ENCODE measurements at places on chromosomes 4 and X.

DNA sequence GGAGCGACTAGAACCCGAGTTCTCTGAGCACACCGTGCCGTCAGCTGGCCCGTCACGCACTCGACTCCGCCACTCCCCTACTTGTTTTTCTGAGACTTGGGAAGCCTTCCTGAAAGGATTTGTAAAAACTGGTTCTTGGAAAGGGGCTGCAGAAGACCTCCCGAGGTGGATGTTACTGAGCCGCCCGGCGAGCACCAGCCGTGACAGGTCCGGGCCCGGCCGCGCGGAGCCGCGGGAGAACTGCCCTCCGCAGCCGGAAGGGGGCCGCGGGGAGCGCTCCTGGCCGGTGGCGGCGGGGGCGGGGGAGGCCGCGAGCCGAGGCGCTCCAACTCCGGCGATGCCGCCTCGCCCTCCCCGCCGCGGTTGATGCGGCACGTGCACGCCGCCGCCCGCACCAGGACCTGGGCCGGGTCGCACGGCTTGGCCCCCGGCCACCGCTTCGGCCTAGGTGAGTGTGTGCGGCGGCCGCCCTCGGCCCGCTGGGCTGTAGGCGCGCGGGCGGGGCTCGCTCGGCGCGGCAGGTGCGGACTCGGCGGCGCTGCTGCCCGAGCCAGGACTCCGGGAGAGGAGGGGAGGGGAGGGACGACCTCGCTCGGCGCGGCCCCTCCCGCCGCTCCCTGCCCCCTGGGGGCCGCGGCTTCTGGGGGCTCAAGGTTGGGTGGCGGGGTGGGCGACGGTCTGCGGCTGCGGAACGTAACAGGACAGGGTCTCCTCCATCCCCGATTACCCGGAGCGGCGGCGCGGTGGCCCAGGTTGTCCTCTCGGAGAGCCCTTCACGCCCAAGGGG, 1.7 kb downstream of the SPRY1 start:
- DNase-seq: peak; percentile 92

- no peak for DNase-seq
Observed at GRCh38 chr4:73387552-73387951, 16.5 kb upstream of the ALB start.

DNA sequence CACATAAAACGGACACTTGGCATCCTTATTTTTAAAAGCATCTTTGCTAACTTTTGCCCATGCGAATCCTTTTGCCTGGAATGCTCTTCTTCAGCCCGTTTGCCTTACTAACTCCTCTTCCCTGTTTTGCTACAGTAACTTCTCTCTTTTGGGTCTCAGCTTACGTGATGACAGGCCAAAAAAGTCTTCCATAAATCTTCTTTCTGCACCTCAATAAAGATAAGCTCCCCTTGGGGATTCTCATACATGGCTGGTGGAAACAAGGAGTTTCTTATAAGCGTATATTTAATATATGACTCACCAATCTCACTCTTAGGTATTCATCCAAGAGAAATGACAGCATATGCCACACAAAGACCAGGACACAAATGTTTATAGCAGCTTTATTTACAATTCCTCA, 192.7 kb downstream of the RCHY1 start:
- no peak for DNase-seq

DNA sequence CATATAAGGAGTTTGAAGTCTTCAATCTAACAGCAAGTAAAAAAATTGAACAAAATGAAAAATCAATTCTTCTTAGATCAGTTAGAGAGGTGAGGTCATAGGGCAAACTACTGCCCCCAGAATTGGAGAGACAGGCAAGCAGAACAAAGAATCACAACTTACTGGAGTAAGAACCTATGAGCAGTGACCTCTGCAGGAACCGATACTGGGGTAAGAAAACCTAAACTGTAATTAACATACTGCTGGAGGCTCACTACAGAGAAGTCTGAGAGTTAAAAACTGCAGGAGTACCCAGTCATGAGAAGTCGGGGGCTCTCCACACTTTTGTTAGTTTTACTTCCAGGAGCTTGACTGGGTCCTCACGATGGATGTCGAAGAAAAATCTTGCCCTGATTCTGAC, 16.0 kb downstream of the CLDN22 start:
- no peak for DNase-seq

- DNase-seq: no peak
Observed at GRCh38 chr4:45349859-45350258, 623.5 kb upstream of the GNPDA2 start.

DNA sequence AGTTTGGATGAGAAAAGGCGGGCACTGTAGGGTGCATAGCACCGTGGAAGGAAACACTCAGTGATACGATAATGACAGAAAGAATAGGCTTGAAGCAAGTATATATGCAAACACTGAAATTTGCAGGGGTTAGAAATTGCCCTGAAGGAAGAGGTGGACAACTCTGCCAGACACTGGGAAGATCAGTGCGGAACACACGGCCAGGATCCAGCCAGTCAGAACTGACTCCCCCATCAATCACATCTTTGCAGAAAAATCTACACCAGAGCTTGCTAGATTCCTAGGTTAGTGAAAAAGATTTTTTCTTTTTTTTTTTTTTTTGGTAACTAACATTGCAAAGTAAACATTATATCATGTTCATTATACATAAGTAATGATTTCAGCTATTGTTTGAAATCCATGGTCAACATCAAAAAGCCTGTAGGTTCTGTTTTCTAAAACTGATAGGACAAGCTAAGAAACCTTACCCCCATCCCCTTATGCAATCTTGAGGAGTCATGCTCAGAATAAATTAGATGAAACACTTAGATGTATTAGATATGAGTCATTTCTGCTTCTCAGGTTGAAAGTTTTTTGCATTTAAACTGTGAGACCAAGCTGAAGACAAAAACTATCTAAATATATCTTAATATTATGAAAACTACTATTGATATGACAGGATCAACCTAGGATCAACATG, 38.9 kb downstream of the TRIML1 start:
- DNase-seq: no peak

- no peak for DNase-seq
Observed at GRCh38 chrX:139801397-139801813, 93.4 kb upstream of the MCF2 start.

DNA sequence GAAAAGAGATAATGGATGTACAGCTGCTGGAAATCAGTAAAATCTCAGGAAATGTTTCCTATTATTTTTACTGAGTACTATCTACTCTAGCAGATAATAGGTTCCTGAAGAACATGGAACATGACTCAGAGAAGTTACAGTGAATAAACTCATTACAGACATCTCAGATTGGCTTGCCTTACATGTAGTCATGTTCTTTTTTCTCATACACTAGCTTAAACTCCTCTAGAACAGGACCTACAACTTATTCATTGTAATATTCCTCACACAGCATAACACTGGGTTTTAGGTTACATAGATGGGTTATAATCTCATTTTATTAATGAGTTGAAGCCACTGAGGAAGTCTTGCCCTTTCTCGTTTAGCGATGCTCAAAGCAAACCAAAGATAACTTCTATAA, 86.9 kb upstream of the BMP2K start:
- no peak for DNase-seq

- no peak for DNase-seq
Observed at GRCh38 chr4:6419452-6420028, 52.9 kb downstream of the PPP2R2C start.

DNA sequence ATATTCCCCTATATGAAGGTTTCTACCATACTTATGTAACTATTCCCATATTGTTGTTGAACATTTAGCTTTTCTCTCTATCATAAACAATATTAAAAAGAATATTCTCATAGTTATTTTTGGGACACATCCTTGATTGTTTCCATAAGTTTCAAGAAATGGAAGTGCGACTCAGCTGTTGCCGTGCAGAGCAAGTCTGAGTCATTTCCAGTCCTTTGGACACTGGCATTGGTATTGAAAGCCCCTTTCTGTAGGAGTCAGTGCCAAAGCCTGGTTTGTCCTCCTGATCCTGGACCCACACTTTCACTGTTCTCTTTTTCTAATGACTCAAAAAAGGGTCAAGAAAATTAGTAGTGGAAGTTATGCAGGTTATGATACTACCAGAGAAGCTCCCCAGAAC, 108.3 kb upstream of the DIAPH2 start:
- DNase-seq: no peak

- DNase-seq: no peak
Observed at GRCh38 chr4:53009824-53010223, 147.7 kb downstream of the RASL11B start.

GRCh38 chr4:147014946-147015345, 69.3 kb upstream of the TTC29 start:
- DNase-seq: no peak

- no peak for DNase-seq
Observed at GRCh38 chrX:104310657-104311254, 56.0 kb upstream of the ESX1 start.

- no peak for DNase-seq
Observed at GRCh38 chr4:6932475-6932874, 22.8 kb downstream of the TBC1D14 start.

GRCh38 chr4:1249731-1250526, 999 bp upstream of the CTBP1 start:
- DNase-seq: no peak

DNA sequence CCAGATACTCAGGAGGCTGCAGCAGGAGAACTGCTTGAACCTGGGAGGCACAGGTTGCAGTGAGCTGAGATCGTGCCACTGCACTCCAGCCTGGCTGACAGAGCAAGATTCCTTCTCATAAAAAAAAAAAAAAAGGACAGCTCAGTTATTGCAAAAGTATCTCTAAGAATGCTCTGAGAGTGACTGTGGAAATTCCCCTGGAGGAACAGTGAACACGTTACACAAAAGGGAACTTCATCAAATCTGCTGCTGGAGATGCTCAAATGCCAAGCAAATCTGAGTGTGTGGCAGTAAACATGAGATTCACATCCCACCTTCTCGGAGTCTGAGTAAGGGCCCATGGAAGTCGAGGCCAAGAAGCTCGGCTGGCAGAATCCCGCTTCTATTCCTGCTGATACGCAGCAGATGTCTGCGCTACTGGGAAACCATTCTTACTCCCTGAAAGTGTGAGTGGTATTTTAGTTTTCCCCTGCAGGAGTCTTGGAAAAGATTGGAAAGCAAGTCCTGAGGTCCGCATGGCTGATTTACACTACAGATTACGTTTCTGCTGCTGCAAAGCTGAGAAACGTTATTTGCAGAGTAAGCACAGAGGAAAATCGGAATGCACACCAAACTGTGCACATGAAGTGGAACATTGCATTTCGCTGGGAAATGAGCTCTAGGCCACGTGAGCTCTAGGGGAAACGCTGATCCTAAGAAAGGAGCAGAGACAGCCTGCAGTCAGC, 162.9 kb downstream of the NSUN7 start:
- no peak for DNase-seq

DNA sequence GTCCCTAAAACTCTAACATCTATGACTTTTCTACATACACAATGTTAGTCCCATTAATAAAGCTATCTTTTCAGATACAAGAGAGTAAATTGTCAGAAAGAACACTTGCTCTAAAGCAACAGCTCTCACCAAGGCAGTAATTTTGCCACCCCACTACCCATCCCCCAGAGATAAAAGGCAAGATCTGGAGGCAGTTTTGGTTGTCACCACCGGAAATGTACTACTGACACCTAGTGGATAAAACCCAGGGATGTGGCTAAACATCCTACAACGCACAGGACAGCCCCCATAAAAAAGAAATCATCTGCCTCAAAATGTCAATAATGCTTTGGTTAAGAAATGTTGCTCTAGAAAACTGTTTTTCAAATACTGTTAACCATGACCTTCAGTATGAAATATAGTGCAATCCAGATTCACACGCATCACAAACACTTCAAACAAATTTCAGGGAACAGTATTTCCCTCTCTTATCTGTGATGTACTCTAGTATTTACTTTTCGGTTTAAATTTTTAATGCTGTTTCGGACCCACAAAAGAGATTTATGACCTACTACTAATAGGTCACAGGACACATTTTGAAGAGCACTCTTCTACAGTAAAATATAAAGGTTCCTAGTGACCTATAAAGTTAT, 5.1 kb downstream of the FBXL5 start:
- DNase-seq: peak; percentile 50

- DNase-seq: no peak
Observed at GRCh38 chr4:184942444-184943425, 75.6 kb upstream of the HELT start.

DNA sequence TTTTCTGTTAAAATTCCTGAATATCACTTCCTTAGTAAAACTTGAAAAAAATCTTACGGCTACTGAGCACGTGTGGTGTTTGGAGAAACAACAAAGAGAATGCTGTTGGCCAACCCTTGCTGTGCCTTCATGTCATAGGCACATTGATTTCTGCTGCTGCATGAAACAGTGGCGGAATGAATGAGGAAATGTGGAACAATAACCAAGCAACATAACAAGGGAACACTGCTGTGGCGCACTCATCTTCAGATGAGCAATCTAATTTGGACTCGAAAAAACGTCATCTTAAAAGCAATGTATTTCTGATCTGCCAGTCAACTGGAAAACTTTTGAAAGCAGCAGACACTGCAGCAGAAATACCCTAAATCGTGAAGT, 51.4 kb downstream of the PROM1 start:
- DNase-seq: no peak

DNA sequence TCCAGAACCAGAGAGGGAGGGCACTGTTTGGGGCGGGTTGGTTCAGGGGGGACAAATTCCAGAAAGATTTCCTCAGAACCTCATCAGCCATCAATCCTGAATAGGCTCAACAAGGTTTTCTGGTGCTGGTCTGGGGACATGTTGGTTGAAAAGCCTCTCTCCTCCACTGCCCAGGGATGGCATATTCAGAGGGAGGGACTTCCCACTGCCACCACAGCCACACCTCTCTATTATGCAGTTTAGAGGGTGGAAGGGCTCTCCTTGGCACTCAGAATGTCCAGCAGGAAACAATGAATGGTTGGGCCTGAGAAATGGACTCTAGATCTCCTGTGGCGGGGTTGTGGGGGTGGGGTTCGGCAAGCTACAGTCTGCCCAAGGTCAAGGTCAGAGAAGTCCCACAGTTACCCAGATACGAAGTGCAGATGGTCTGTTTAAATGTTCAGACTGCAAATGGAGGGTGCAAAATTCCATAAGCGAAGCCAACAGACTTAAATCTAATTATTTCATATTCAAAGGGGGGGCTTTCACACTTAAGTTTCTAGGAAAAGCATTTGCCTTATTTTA, 70.7 kb downstream of the LEF1 start:
- DNase-seq: no peak

DNA sequence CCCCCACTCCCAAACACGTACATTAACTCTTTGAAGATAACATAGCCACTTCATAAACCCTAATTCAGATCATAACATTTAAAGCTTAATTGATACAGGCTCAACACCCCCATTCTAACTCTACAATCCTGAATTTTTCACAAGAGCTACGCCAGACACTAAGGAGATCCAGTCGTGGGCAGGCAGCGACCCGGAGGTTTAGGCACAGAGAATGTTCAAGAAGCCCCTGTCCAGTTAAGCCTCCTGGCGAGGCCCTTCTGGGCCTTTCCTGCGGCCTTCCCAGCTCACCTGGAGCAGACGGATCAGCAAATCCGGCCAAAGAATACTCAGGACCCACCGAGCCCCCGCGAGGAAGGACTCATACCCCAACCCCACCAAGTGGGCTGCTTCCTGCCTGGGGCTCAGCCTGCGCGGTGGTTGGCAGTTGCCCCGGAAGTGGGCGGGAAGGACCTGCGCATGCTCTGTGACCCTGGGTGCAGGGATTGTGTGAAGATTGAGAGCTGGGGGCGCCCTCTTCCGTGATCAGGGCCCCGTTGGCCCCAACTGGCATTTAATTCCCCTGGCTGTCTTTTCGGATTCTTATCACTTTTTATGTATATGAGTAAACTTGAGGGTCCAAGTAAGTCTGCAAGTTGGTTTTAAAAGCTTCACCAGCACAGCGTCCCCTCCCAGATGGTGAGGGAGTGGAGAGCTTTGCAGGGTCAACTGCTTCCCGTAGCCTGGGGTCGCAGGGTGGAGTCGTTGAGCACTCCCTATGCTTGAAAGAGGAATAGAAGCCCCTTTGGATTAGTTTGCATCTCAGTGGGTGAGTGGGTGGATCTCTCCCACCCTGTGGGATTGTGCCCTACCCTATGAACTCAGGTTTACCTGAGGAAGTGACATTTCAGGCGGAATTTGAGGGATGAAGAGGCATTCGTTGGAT, at the start of gene TRIM61:
Gene TRIM61 (minus strand): TSS at position 415 of the 922 bp plus-strand sequence. CDS start 7,655 bp downstream, outside the sequence.
- no peak for DNase-seq

Measured in NCI-H1417 (cell line).